ENCODE measurements at places on chromosomes 11 and 22.

- no peak for DNase-seq
Measured at GRCh38 chr11:120112174-120112796, 25.6 kb downstream of the TRIM29 start.

- DNase-seq, result no peak
Measured at GRCh38 chr11:129538323-129538722, 162.7 kb downstream of the BARX2 start.

GRCh38 chr11:34928960-34929680, 12.7 kb downstream of the PDHX start:
- DNase-seq, result no peak

- DNase-seq, result no peak
Measured at GRCh38 chr11:90722552-90723190, 499.8 kb upstream of the CHORDC1 start.

DNA sequence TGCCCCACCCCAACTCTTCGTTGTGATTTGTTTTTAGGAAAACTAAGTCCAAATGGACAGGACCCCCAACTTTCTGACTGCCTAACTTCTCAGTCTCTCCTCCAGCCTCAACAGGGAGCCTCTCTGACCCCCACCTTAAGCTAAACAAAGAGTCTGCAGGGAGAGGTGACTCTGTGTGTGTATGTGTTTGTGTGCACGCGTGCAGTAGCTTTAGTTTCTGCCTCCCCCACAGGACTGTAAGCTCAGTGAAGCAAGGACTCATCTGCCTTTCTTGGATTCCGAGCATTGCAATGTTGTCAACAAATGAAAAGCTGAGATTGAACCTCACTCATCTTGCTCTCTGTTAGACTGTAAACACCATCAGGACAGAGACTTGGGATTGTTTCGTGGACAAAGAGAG, 7.9 kb downstream of the SNAP29 start:
- DNase-seq, result no peak

DNA sequence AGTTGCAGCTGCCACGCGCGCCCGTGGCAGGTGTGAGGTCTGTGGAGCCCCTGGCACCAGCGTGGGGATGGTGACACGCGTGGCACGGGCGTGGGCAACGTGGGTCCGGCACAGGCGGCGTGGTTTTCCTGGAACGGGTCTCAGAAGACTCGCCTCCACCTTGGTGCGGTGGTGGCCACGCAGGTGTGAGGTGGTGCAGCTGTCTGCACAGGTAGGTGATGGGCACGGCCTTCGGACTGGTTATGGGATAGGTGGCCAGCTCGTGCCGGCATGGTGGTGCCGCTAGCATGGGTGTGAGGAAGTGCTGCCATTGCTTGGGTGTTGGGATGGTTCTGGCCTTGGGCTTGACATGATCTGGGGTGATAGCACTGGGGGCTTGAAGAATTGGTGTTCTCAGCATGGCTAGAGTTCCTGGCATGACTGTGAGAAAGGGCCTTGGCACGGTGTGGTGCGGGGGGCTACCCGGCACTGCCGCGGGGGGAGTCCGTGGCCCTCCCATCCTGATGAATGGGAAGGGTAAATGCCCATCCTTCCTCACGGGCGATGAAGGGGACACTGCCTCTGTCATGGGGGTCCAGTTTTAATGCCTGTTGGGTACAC, 531 bp downstream of the DAGLA start:
- DNase-seq, result no peak
